ENCODE measurements at places on chromosomes 3 and 15. TPM values are rescaled to one million over a fixed set of nuclear protein-coding genes. Genes with fewer than 3 reads are reported as not detected.

DNA sequence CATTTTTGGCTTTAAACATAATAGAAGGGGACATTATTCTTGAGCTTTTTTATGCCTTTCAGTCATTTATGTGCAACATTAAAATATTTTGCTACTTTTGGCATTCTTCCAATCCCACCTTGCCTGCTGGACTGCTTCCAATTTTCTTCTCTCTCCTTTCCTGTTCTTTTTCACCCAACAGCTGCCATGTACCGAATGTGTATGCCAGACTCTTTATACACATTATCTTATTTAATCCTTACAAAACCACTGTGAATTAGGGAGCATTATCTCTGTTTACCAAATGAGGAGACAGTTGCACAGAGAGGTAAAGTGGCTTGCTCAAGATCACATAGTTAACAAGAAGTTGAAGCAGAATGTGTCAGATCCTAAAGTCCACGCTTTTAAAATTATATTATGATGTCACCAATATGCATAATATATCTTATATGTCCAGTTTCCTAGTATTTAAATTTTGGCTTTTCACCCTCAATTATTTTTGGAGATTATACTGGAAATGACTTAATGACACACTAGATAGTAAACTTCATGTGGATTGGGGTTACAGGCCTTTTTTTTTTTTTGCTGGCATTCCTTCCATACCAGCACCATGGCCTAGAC is 231.5 kb downstream of the THRB start:
- no peak for DNase-seq

GRCh38 chr3:117485841-117486240 is 776.3 kb downstream of the TUSC7 start:
- DNase-seq, result no peak

- no peak for DNase-seq
These were observed 344.4 kb downstream of the CADM2 start for GRCh38 chr3:85303156-85303555.

DNA sequence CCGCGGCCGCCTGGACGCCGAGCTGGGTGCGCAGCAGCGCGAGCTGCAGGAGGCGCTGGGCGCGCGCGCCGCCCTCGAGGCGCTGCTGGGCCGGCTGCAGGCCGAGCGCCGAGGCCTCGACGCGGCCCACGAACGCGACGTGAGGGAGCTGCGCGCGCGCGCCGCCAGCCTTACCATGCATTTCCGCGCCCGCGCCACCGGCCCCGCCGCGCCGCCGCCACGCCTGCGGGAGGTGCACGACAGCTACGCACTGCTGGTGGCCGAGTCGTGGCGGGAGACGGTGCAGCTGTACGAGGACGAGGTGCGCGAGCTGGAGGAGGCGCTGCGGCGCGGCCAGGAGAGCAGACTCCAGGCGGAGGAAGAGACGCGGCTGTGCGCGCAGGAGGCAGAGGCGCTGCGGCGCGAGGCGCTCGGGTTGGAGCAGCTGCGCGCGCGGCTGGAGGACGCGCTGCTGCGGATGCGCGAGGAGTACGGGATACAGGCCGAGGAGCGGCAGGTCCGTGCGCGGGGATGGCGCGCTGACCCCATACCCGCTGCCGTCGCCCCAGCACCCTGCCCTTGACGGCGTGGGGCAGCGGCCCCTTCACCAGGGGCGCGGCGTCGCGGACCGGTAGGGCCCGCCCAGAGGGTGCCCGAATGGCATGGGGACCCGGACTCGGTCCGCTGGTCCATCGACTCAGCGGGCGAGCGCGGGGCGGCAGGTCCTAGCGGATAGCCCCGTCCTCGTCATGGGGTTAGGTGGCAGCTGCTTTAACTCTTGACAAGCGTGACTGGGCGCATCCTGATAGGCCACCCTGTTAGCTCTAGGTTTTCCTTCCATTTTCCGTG is 848 bp downstream of the SYNM start:
- peak; percentile 84 for DNase-seq

GRCh38 chr15:83764201-83764838 is 110.4 kb downstream of the ADAMTSL3 start:
- DNase-seq, result peak; percentile 59

GRCh38 chr3:36906504-36907149 is 38.2 kb downstream of the TRANK1 start:
- no peak for DNase-seq

DNA sequence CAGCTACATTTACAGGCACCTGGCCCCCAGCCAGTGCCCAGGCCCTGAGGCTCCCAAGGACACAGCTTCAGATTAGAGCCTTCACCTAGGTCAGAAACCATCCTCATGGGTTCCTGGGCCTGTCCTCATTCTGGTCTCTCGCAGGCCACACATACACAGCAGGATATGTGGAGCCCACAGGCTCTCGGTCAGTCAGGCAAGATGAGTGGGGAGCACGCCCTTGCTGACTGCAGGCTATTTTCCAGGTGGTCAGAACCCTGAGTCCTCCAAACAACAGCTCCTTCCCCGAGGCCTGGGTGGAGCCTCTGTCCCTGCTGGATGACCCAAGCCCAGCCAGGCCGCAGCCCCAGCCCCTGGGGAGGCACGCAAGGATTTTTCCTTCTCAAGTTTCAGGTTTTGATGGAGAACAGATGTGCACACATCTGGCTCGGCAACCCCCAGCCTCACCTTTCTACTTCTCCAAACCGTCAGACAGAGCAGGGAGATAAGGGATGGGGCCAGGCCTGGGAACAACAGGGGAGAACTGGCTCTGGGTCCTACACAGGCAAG is 1.6 kb downstream of the STRA6 start:
- DNase-seq, result no peak

GRCh38 chr3:133924041-133924440 is 28.4 kb upstream of the RAB6B start:
- DNase-seq, result no peak

GRCh38 chr3:42148982-42149432 is 57.9 kb downstream of the TRAK1 start:
- peak; percentile 81 for DNase-seq

GRCh38 chr15:39665629-39666250 is 84.9 kb downstream of the THBS1 start:
- no peak for DNase-seq

GRCh38 chr3:123036352-123037014 is 8.9 kb upstream of the SEMA5B start:
- DNase-seq, result no peak

DNA sequence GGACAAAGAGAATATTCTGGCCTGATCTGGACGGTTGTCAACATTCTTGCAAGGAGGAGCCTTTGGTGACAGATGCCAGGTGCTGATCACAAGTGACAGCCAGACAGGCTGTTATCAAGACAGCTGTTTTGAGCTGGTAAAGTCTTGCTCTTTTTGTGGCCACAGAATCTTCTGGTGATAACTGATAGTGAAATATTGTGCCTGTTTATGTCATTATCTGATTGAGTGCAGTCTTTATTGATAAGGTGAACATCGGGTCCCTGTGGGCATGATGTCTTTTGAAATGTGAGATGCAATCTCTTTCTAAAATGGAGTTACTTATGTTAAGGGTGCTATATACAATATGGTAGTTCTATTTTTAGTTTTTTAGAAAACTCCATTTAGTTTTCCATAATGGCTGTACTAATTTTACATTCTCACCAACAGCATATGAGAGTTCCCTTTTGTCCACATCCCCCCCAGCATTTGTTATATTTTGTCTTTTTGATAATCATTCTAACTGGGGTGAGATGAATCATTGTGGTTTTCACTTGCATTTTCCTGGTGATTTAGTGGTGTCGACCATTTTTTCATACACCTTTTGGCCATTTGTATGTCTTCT is 10.7 kb downstream of the CEP63 start:
- DNase-seq, result no peak

DNA sequence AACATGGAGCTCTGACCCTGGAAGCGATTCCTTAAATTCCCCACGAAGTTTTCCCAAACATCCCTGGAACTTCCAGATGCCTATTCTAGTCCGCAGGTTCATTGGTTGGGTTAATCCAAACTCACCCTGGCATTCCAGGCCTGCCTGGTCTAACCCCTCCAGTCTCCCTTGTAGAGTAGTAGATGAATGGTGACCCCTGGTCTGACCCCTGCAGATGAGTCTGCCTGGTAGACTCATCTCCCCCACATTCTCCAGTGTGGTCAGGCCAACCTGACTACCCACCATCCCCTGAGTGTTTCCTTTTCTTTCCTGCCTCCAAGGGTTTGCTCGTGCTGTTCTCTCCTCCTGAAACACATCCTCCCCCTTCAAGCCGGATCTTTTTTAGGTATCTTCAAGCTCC is 10.8 kb upstream of the HRH1 start:
- no peak for DNase-seq

GRCh38 chr15:93231994-93232393 is 143.0 kb upstream of the RGMA start:
- no peak for DNase-seq

- no peak for DNase-seq
These were observed 105.2 kb downstream of the LIPC start for GRCh38 chr15:58537033-58537432.

DNA sequence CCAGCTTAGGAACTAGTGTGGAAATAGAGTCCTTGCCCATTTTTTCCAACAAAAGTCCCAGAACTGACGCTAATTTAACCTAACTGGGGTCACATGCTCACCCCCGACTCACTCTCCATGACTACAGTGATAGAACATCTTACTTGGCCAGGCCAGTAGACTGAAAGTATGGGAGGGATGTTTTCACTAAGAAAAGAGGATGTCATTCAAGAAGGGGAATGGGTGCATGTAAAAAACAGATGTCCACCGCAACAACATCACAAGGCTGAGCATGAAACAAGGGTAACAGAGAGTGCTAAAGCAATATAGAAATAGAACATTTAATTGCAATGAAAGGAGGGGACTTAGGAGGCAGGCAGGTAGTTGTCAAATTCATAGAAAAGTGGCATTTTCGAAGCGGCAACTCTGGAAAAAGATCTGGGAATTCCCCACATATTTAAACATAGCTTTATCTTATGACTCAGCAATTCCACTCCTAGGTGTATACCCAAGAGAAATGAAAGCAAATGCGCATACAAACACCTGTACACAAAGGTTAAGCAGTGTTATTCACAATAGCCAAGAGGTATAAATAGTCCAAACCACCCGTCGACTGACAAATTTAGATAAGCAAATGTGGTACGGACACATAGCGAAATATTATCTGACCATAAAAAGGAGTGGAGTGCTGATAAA is 41.1 kb upstream of the UBE2E2 start:
- no peak for DNase-seq

DNA sequence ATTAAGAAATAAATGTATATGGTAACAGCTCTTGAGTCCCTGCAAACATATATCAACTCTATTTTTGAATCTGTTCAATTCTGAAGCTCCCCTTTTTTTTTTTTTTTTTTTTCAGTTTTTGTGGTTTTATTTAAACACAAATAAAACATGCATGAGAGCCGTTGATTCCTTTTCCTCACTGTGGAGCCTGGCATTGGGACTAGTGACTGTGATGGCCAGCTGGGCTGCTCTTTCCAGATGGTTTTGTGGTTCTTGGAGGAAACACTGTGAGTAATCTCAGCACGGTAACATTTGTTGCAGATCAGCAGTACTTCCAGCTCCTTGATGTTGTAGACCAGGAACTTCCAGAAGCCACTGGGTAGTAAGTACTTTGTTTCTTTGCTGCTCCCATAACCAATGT is 15.9 kb downstream of the EMC7 start:
- DNase-seq, result no peak

DNA sequence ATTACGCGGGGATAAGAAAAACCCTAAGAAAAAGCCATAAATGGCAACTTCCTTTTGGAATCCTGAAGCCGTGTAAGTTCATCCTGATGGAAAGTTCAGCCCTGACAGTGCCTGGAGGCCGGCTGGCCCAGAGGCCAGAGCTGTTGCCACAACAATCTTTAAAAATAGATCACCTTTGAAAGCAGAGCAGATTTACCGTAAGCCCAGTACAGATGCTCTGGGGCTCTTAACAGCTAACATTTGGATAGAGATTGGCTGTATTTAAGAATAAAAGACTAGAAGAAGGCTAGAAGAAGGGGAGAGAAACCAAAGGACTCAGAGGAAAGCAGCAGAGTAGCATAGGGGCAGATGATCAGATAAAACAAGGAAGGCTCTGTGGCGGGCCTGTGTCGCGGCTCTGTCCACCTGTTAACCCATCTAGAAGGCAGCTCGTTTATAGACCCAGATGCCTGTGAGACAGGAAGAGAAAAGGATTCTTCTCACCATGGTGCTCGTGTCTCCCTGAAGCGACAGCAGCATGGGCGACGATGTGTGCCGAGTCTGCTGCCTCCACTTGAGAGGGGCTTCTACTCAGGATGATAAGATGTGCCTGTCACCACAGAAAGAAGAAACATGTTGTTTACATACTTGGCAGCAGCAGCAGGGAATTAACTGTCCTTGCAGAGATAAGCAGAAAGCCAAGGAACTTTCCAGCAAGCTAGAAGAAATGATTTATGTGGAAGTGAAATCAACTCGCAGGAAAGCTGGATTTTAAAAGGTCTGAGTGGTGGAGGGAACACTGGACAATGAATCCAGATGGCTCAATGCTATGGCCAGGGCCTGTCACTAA is 69.9 kb downstream of the SYNM start:
- no peak for DNase-seq

- DNase-seq, result no peak
These were observed 866 bp downstream of the SLC49A4 start for GRCh38 chr3:122795674-122796195.

- DNase-seq, result no peak
These were observed 241.4 kb downstream of the EDEM1 start for GRCh38 chr3:5428607-5429516.

- no peak for DNase-seq
These were observed 97.8 kb upstream of the RPL32 start for GRCh38 chr3:12939137-12939536.

- DNase-seq, result no peak
These were observed 1.0 kb downstream of the IGSF11 start for GRCh38 chr3:119033393-119034255.

DNA sequence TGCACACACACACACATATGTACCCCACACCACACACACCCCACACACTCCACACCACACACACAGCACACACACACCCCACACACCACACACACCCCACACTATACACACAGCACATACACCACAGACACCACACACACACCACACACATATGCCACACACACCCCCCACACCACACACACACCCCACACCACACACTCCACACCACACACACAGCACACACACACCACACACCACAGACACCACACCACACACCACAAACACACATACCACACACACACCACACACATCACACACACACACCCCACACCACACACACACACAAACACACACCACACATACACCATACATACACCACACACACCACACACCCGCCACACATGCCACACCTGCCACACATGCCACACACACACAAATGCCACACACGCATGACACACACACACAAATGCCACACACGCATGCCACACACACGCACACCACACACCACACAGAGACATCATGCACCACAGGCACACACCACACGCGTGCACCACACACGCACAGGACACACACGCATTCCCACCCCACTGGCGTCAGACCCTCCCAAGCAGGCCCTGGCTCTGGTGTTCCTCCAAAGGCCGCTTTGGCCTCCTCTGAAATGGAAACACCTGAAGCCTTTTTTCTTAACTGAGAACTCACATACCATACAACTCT is 15.7 kb downstream of the CHST13 start:
- DNase-seq, result no peak

- DNase-seq, result no peak
These were observed 168.9 kb downstream of the KLHL25 start for GRCh38 chr15:85625856-85626255.

Gene SEMA5B
- total RNA-seq, result 3.1 TPM

Gene GRIP2
- 11.8 TPM for total RNA-seq

Gene CTXN2
- total RNA-seq, result not detected

Gene CCDC33
- not detected for total RNA-seq

Gene STRA6
- total RNA-seq, result 0.42 TPM
